ENCODE measurements at places on chromosomes 7 and 10.

GRCh38 chr7:130732980-130733930 is 752 bp downstream of the KLF14 start:
- no peak for DNase-seq

DNA sequence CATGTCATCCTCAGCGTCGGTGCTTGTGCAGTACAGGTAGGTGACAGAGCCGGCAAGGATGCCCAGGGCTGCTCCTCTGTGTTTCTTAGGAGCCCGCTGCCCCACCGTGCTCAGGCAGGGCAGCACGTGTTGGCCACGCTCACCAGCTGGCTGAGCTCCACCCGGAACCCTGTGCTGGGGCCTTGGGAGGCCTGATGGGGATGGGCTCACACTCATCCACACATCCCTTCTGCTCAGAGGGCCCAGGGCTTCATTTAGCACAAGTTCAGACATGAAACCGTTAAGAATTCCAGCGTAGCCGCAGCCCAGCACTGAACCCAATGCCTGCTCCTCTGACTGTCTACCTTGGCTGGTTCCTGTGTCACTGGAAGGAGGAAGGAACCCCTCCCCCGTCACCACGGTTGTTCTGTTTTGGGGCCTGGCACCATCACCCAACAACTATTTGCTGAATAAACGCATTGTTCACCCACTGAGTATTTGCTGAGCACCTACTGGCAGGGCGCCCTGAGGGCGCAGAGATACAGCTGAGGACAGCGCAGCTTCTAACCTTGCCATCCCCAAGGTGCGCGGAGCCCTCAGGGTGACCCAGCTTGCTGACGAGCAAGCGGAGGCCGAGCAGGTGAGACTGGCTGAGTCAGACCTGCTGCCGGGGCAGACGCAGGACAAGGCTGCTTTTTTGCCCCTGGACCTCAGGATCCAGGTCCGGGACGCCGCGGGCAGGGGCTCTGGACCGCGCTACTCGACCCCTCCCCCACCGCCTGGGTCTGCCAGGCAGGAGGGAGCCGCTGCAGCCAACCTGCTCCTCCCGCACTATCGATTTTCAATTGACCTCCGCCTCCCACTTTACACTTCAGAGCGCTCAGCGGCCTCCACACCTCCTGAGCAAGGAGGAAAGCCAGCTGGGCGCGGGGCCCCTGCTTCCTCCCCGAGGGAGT is 50.6 kb upstream of the RET start:
- no peak for DNase-seq

DNA sequence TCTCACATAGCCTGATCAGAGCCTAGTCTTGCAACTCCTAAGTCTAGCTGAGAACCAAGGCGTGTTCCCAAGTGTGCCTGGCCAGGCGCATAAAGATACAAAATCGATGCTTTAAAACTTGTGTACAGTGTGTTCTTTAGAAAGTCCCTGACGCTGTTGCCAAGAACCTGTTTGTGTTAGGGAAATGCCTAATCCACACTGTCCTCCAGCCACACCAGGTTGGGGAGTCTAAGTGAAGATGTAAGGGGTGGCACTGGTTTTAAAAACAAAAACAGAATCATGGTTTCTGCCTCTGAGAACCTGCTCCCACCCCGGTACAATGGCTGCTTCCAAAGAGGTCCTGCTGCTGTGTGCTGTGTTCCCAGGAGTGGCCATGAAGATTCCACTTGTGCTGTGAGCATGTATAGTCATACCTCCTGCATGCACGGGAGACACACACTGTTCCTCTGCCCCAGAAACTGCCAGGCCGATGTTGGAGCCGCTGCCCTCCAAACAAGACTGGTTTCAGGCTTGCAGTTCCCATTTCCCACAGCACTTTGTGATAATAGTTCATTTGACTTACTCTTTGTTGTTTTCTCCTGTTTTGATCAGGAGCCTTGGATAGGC is 88.5 kb downstream of the CCNY start:
- DNase-seq: no peak

DNA sequence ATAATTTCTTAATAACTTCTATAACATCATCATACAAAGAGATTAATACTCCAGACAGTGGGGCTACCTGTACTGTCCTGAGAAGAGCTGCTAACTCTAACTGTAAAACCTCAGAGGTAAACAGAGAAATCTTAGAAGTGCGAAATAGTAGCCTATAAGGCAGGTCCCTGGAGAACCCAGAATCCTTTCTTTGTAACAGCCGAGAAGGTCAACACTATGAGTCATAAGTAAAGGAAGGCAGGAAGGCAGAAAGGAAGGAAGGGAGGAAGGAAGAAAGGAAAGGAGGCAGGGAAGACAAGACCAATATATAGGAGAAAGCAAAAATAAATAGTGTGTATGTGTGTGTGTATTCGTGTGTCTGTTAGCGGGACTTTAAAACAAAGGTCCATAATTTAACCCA is 540.6 kb downstream of the ZWINT start:
- DNase-seq: no peak

DNA sequence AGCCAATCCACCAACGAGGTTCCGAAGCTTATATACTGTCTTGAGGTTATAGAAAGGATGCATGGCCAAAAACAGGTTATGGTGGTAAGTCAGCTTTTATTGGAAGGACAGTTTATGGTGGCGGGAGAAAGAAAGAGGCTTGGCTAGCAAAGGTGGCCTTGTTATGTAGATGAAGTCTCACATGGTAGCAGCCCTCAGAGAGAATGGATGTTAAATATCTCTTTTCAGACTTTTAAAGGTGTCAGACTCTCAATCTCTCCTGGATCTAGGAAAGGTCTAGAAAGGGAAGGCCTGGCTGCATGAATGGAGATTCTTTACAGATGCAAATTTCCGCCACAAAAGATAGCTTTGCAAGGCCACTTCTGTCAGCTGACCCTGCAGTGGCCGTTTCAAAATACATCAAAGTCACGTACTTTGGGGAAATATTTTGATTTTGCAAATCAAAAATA is 333.8 kb downstream of the GALNT17 start:
- DNase-seq: no peak

DNA sequence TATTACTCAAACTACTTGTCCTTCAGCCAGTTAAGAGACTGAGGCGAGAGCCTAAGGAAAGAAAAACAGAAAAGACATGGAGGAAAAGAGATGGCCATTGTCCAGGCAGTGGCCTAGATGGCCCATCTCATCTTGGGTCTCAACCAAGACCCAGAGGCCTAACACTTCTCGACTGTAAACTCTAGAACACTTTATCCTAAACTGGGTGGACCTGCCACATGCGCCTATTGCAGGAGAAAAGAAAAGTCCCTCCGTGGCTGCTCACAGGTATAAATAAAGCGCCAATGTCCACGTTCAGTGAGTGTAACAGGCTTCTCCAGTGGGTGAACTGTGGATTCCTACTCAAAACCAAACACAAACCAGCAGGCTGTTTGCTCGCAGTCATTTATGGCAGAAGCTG is 92.7 kb upstream of the DDC start:
- DNase-seq: no peak

DNA sequence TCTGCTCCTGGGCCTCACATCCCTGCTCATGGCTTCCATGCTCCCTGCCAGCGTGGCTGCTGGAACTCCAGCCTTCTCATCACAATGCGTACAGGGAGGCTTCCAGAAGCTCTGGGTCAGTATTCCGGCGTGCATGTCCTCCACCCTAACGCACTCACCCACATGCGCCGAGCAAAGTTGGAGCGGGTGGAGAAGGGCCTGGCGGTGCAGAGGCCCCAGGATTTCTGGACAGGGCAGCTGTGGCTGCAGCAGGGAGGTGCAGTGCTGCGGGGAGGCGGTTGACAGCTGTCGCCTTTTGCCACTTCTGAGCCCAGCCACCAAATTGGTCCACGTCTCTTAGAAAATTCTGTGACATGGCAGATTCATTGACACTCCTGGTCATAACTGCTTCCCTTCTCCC is 33.6 kb upstream of the FAM20C start:
- DNase-seq: no peak

DNA sequence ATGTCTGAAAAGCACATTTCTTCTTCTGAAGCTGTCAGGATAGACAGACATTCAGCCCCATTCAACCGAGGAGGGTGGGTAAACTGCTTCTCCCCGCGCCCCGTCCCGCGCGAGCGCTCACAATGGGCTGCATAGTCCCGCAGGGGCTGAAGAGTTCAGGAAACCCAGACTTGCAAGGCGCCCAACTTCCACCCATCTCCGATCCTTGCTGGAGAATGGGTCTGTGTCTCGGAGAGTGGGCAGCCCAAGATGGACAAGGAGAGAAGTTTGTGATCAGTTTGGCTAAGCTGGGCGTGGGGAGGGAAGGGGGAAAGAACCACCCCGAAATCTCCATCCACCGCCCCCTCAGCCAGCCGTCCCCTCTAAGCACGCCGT is 686 bp downstream of the AASS start:
- no peak for DNase-seq

DNA sequence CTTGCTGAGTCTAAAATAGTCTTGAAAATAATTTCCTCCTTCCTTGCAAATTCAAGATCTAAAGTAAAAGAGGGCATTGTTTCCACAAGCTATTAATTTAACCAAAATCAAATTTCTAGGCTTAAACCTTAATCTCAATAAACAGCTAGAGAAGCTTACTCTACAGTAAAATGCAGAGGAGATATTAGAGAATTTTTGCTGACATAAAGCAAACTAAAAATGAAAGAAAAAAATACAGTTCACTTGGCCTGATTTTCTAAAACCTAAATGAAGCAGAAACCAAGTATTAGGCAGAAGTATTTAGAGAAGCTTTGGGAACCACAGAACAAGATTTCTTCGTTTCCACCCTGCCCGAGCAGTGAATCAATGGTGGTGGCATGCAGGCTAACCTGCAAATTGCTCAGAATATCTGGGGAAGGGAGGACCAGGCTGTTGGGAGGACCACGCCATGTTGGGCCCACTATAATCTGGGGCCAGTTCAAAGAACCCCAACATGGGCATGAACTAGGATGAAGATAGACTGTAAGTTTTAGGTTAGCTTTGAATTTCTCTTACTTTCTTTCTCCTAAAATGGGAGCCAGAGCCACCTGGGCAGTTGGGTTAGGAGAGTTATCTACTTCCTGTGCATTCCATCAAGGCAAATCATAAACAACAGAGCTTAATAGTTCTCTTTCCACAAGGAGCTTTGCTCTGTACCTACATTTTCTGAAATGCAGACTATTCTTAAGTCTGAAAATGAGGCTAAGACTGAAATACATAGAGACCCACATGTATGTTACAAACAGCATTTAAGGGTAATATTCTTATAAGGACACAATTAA is 4.1 kb downstream of the LAMB1 start:
- DNase-seq: no peak

- DNase-seq: no peak
Observed at GRCh38 chr7:141271451-141271850, 197.6 kb downstream of the TMEM178B start.

DNA sequence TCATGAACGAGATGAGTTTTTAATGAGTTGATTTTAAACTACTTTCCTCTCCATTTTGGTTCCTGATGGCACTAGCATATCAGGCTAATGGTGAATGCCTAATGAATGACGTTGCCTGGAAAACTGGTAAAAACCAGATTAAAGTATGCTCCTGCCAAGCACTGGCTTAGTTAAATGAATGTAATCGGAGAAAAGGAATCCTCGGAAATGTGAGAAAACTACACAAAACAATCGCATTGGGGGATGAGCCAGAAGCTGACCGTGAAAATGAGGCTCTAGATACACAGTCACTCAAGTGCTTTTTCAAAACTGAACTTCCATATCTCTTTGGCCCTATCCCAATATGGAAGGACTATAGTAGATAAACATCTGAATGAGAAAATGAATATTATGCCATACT is 153.8 kb upstream of the COL1A2 start:
- no peak for DNase-seq

DNA sequence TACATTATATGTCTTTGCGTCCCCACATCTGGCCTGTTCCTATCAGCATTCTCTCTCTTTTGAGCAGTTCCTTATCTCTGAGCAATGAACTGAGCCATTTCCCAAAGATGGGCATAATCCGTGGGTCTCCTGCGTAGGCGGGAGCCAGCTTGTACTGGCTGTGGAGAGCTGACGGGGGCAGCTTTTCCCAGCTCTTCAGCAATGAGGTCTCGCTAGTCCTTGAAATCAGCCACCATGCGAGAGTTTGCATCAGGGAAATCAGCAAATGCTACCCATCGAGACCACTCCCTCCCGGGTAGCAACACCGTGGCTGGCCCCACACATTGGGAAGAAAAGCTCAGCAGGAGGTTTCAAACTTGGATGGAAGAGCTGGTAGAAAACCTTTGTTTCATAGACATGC is 51.9 kb upstream of the FAM180A start:
- no peak for DNase-seq

GRCh38 chr7:101733713-101734475 is 83.5 kb upstream of the CUX1 start:
- peak; percentile 33 for DNase-seq

- no peak for DNase-seq
Observed at GRCh38 chr7:33191340-33191739, 62.0 kb downstream of the BBS9 start.

GRCh38 chr10:71712572-71713134 is 6.9 kb downstream of the C10orf105 start:
- no peak for DNase-seq

- DNase-seq: no peak
Observed at GRCh38 chr7:44709011-44709915, 39.4 kb upstream of the ZMIZ2 start.

- DNase-seq: no peak
Observed at GRCh38 chr7:112160130-112160770, 45.9 kb downstream of the DOCK4 start.

DNA sequence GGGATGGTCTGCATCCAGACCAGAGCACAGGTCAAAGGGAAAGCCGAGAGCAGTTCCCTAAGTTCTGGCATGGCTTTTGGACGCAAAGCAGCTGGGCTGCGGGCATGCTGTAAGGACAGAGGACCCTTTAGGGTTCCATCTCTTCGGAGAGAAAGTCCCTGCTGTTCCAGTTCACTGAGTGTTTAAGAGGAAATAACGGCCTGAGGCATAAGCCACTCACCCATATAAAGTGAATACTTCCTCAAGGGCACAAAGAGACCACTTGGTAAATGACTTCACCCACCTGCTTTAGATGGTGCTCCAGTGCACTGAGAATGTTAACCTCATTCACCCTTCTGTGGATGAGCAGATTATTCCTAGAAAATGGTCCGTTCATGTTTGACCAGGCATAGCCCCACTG is 586.7 kb upstream of the GALNT17 start:
- DNase-seq: no peak

- no peak for DNase-seq
Observed at GRCh38 chr7:123552641-123553040, 5.0 kb downstream of the NDUFA5 start.

DNA sequence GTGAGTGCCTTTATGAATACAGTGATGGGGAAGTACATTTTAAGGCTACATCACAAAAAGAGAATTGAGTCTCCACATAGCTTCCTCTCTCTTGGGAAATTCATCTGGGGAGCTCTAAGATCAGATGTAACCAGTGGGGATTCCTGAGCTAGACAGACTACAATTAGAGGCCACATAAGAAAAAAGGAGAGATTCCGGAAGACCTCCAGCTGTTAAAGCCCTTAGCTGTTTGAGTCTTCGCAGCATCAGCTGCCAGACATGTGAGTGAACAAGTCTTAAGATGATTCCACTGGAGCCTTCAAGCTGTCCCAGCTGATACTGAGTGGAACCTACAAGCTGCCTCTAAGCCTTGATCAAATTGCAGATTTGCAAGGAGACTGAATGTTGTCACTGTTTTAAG is 448.5 kb downstream of the NXPH1 start:
- DNase-seq: no peak

Measured in bone marrow (tissue), 2 donors.